ENCODE measurements at places on chromosomes 3 and 15. TPM values are rescaled to one million over a fixed set of nuclear protein-coding genes. Genes with fewer than 3 reads are reported as not detected.

- peak; percentile 65 for DNase-seq
Observed at GRCh38 chr3:99638167-99638948, at the start of gene COL8A1. TSS of gene COL8A1 (plus strand) at chr3:99638594. CDS start at chr3:99790683, 152,089 bp downstream.

Gene ATP2B2
- 0.29 TPM for total RNA-seq

GRCh38 chr3:172268868-172269267 is 179.4 kb downstream of the GHSR start:
- no peak for DNase-seq

GRCh38 chr15:22942306-22942855 is 37.8 kb downstream of the CYFIP1 start:
- no peak for DNase-seq

Gene SLC9C1
- total RNA-seq: 0.49 TPM

DNA sequence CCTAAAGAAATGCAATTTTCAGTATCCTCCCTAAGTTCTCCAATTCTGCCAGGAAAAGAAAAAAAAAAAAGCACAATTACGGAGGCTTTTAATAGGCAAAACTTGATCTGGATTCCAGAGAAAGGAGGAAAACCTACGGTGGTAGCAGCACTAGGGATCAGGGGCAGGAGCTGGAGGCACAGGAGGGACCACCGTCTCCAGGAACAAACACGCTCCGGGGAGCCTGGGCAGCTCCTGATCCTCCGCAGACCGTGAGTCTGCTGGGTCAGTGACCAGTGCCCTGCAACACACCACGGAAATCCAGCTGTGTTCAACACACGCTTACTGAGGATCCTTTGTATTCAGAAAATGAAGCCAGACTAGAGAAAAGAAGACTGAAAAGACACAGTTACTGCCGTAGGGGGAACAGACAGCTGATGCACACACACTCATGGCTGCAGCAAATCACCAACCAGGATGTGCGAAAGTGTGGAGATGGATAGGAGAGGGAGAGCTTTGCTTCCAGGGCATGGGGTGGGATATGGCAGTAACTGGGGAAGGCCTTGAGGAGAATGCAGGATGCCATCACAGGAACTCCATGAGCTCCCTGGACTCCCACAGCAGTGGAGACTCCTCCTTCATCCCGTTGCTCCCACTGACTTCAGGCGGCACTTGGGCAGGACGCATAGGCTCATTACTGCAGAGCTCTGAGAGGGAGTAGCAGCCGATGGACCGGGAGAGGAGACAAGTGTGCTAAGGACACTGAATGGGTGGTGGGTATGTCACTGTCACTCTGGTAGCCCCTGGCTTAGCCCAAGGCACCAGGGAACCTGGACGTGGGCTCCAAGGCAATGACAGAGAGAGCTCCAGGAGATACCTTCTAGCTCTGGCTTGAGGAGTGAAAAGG is 167.0 kb downstream of the ATP10A start:
- no peak for DNase-seq

Gene CTXN2
- not detected for total RNA-seq

DNA sequence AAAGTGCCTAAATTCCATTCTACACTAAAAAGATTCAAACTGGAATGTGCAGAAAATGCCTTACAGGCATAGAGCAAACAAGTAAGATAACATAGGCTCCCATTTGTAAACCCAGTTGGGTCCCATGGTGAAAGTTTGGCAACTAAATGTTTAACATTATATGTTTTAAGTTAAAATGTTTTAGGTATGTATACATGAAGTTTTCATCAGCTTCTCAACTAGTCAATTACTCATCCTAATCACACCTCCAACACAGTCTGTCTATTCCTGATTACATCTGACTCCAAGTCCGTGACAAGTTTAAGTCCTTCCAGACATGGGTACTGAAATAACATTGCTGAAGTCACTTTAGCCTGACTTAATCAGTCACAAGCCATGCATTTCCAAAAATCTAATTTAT is 25.0 kb downstream of the MYLK start:
- DNase-seq: no peak

- DNase-seq: no peak
Observed at GRCh38 chr15:34933432-34933975, 36.0 kb downstream of the AQR start.

DNA sequence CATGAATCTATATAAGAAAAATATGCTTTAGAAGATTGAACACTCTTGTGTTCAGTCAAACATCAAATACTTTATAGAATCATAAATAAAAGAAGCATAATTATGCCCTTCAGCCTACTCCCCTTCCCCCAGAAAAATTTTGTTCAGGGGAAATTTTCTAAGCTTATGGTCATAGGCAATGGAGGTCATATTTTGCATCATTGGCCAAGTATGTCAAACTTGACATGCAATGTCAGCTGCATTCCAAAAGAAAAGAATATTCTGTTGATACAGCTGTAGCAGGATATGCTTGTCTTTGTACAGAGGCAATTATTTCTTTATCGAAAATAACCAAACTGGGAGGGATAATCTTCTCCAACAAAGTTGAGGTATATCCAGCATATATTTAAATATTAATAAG is 328.2 kb downstream of the ZIC1 start:
- DNase-seq: no peak

DNA sequence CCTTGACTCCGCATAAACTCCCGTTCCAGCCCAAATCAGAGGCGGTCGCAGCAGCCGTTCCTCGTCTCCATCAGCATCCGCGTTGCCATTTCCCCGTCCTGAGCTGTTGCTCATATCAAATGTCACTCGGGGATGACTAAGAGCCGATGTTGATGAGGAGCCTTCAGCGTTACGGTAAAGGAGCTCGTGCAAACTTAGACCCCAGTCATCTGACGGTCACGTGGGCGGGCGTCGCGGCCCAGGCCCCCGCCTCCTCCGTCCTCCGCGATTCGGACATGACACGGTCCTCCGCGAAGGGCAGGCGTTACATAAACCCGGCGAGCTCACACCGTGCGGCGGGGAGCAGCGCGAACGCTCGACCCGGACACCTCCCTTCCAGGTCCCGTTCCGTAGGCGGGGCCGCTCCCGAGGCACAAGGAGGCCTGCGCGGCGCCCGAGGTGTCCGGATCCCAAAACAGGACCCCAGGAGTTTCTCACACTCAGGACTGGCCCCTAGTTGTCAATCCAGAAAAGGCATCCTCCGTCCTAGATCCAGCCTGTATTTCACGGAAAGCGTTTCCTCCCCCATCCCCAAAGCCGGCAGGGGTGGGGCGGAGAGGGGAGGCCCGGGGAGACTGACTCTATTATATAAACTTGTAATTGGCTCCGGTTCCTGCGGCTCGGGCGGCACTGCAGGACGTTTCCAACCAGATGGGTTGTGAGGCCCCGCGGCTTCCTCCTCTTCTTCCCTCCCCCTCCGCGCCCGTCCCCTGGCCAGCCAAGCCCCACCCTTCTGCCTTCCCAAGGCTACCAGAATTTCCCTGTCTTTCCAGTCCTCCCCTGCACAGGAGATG is 100.0 kb upstream of the IGF1R start:
- DNase-seq: peak; percentile 77

- no peak for DNase-seq
Observed at GRCh38 chr3:104763007-104763406, 603.7 kb upstream of the ALCAM start.

Gene SGO1
- total RNA-seq: 7.2 TPM

DNA sequence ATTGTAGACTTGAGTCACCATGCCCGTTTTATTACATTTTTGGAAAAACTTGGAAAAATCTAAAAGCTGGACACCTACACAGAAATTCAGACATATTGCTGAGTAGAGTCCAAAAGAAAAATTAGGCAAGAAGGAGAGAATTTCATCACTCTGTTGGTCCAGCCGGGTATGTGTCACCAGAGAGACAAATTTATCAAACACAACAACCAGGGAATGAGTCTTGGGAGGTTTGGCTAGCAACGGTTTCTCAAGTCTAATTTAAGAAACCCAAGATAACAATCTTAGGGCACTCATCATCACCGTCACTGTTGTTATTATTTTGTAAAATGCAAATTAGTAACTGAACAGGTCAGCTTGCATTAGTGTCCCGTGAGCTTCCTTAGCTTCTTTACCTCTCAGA is 197.5 kb upstream of the C2CD4B start:
- DNase-seq: no peak

DNA sequence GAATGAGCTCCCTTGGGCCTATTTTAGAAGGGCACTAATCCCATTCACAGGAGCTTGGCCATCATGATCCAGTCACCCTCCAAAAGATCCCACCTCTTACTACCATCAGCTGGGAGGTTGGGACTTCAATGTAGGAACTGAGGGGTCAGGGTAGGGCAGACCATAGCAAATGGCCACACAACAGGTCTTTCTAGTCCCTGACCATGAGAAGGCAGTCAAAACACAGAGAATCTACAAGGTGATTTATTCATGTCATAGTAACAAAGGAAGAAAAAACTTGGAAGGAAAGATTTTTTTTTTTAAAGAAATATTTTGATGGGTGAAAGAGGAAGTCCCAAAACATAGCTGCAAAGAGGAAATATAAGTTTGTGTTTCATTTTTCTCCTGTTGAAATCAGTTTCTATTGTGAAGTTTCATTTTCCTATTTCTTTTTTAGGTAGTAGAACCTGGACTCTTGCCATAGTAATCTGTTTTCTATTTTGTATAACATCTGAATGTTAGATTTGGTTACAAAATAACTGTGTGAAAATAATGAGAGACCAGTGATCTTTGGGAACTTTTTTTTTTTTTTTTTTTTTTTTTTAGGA is 23.5 kb upstream of the TNFSF10 start:
- no peak for DNase-seq

Gene ANO10
- 45.6 TPM for total RNA-seq

Gene SLC22A14
- not detected for total RNA-seq

Data from uterus (tissue), 4 donors.